ENCODE measurements at places on chromosomes 12 and 14.

GRCh38 chr12:41277946-41278267 lies 89.8 kb downstream of the PDZRN4 start:
- no peak for DNase-seq

GRCh38 chr12:95922231-95922630 lies 20.2 kb downstream of the CCDC38 start:
- DNase-seq, result no peak

DNA sequence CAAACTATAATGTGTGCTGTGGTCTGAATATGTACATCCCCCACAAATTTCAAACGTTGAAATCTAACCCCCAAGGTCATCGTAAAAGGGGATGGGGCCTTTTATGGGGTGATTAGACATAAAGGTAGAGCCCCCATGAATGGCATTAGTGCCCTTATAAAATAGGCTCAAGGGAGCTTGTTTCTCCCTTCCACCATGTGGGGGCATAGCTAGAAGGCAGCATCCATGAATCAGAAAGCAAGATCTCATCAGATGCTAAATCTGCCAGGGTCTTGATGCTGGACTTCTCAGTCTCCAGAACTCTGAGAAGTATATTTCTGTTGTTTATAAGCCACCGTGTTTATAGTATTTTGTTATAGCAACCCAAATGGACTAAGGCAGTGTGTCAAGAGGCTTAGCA lies 33.4 kb upstream of the IGF1 start:
- DNase-seq, result no peak

GRCh38 chr12:67241482-67241881 lies 27.7 kb upstream of the CAND1 start:
- no peak for DNase-seq

DNA sequence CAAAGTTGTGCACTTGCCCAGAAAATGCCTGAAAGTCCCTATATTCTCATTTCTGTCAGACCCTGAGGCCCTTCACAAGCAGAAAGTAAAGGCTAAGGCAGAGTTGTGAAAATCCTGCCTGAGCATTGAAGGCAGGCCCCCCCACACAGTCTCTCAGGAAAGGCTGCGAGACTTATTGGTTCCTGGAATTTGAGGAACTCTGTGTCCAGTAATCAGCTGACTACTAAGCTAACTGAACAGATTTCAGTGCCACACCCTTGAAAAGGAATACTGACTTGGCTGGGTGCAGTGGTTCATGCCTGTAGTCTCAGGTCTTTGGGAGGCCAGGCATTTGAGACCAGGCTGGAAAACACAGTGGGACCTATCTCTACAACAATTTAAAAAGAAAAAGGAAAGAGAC lies 21.1 kb upstream of the PPP2R5E start:
- peak; percentile 16 for DNase-seq

GRCh38 chr14:39452680-39453079 lies 20.4 kb upstream of the FBXO33 start:
- DNase-seq, result no peak

DNA sequence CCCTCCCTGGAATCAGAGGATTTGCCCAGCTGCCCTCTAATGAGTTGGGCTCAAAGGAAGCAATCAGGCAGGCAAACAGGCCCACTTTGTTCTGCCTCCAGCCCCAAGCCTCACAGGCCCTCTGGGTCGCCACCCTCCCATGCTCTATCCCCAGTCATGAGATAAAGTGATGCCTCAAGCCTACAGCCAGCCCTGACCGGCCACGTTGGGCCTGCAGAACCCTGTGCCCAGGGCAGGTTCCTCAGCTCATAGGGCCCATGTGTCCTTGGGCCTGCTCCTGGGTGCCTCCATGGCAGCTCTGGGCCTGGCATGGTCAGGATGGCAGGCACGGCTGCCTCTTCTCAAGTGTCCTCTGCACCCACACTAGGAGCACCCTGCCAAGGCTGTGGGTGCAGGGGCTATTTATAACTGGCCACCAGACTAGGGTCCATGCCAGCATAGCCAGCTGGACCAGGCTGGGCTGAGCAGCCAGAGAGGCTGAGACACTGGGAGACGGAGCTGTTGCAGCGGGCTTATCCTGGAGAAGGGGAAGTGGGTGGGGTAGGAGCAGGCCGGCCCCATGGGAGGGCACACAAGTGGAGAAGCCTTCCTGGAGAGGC lies 20.2 kb downstream of the HDAC7 start:
- DNase-seq, result no peak

- peak; percentile 59 for DNase-seq
Observed at GRCh38 chr14:24307575-24308341, at the start of gene CIDEB. TSS of gene CIDEB (minus strand) at chr14:24307977. CDS start at chr14:24307858, 119 bp downstream.

DNA sequence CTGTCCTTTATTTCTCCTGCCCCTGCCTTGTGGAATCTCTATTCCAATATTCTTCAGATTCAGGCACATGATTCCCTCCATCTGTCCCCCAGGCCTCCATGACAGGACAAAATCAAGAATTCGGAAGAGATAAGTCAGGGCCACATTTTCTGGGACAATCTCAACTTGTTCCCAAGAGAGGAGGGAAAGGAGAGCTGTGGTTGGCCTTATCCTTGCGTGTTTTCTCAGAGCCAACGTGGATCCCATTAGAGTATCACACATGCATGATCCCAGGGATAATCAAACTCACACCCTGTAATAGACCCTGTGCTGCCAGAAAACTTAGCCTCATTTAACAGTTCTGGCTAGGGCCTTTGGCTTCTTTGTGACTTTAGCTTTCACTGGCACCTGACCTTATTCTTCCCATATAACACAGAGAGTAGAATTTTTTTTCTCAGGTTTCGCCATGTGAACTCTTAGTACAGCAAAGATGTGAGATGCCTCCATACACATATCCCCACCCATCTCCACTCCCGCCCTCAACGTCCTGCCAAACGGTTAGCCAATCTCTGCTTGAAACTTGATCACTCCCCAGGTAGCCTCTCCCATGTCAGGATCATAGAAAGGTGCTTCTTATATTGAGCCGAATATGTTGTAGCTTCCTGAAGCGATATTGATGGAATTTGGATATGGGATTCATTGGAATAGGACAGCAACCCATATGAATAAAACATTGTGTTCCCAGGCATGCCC lies 6.7 kb upstream of the KRT1 start:
- DNase-seq, result no peak

GRCh38 chr14:92540472-92541048 lies 27.0 kb downstream of the RIN3 start:
- peak; percentile 80 for DNase-seq

GRCh38 chr14:92515546-92516343 lies 2.2 kb downstream of the RIN3 start:
- DNase-seq, result no peak

DNA sequence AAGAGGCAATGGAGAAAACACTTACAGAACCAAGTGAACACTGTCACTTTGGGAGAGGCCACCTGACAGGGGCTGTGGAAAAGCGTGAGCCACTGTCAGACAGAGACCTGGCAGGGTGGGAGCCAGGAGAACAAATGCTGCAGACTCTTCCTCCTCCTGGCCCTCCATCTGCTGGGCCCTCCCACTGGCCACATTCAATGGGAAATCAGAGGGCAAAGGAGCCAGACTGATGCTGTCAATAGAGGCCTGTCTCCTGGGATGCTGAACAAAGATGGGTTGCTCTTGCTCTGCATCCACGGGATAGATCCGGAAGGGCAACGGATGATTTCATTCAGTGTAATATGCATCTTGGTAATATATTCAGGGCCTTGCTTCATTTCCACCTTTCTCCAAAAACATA lies 44.9 kb upstream of the BCAT1 start:
- no peak for DNase-seq
